SW480 (cell line): ENCODE measurements at places on chromosomes 3 and 15.

- no peak for DNase-seq
Measured at GRCh38 chr15:29081781-29082180, 187.8 kb downstream of the NSMCE3 start.

GRCh38 chr3:141389703-141390102, 21.4 kb downstream of the ZBTB38 start:
- no peak for DNase-seq

DNA sequence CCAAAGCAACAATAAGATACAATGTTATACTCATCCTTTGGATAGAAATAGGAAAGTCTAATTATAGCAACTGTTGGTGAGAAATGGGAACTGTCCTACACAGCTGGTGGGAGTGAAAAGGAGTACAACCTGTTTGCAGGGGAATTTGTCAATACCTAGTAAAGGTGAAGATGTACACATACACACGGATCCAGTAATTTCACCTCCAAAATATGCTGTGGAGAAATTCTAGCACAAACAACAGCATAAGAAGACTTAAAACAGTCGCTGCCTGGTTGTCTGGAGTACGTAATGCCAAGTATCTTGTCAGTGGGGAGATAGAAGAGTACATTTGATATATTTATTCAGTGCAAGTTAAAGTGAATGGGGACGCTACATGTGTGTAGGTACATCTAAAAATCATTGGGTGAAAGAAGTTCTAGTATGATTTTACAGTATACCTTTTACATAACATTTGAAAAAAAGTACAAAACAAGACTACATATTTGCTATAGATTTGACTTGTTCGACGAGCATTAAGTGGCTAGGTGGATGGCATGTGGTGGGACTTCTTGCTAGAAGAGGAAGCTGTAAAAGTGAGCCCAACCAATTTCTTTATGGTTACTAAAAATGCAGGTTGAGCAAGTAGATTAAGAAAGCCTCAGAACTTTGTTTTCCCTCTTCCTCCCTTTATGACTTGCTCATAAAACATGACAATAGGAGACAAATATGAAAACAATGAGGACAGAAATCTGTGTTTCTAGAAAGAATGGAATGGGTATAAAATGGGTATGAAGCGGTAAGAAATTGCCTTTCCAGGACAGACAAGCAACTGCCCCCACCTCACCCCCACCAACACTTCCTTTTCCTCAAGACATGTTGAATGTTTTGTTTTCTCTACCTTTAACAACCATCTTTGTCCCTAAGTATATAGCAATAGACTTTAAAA, 50.2 kb upstream of the CCR4 start:
- DNase-seq = no peak

GRCh38 chr3:182711261-182711683, 82.0 kb upstream of the ATP11B start:
- no peak for DNase-seq

- no peak for DNase-seq
Measured at GRCh38 chr3:151142929-151143328, 57.5 kb downstream of the MED12L start.
